ENCODE measurements at places on chromosomes 7 and 10.

- no peak for DNase-seq
Measured at GRCh38 chr10:43968076-43968475, 319.4 kb upstream of the ZNF32 start.

DNA sequence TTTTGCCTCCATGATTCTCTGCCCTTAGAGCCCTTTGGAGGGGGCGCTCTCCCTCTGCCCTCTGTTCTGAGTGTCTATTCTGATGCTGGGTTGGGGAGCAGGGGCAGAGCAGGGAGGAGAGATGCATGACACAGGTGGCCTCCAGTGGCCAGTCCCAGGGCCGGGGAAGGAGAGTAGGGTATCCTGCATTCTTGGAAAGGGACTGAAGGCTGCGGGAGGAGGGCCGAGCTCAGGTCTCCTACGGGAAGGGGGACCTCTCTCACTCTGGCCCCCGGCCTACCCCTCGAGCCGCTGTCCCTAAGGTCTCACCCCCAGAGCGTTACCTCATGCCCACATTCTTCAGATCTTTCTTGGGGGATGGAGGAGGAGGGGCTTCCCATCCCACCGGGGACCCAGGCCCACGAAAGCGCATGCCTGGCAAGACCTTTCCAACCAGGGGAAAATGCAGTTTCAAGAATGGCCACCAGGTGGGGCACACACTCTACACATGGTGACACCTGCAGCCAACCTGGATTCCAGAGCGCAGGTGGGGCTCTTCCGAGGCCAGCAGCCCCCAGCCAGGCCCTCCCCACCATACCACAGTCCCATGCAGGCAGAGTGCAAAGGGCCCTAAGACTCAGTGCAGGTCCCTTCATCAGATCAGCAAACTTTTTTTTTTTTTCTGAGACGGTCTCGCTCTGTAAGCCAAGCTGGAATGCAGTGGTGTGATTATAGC lies 86.4 kb downstream of the MYL10 start:
- DNase-seq = no peak

GRCh38 chr7:27991006-27991528 lies 189.5 kb downstream of the JAZF1 start:
- no peak for DNase-seq

DNA sequence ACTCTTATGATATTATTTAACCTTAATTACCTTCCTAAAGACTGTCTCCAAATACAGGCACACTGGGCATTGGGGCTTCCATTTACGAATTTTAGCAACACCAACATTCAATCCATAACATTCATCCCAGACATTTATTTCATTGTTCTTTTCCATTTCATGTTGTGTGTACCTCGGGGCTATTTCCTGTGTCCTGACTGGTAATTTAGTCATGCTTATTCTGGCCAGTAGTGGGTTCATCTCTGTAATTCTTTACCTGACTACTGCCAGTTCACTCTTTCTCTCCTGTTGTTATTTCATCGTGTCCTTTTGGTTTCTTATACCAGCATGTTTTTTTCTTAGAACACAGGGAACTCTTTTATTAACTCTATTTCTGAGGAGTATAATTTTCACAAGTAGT lies 225.7 kb downstream of the PLXDC2 start:
- DNase-seq = no peak

DNA sequence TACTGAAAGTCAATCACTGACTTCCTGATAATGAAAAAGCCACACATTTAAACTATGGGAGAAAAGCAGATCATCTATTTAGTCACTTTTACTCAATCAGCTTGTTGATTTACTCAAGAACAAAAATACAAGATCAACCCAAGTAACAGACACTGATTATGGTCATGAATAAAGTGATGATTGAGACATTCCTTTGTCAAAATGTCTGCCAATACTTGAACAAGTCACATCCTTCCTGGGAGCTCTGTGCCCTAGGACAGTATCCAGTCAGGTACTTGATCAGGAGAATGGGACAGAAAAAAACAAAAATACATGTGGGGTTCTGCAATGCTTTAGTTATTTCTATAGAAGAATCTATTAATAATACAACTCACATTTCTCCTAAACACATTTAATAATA lies 150.0 kb upstream of the NEBL start:
- no peak for DNase-seq

DNA sequence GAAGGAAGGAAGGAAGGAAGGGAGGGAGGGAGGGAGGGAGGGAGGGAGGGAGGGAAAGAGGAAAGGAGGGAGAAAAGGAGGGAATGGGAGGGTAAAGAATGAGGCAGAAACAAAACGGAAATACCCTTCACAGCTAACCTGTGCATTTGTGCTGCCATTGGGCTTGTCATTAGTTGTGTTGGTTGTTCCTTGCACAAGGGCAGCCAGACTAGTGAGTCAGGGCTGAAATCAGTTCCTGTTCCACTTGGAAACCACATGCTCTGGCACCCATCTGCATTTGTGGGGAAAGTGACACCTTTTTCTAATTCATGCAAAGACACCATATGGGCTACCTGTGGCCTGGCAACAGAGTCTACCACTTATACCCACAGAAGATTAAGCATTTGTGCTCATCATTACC lies 1004.0 kb upstream of the C7orf33 start:
- DNase-seq = no peak
